ENCODE measurements at places on chromosomes 16 and 17.

GRCh38 chr17:29112771-29113295 is 67.4 kb downstream of the MYO18A start:
- no peak for DNase-seq

DNA sequence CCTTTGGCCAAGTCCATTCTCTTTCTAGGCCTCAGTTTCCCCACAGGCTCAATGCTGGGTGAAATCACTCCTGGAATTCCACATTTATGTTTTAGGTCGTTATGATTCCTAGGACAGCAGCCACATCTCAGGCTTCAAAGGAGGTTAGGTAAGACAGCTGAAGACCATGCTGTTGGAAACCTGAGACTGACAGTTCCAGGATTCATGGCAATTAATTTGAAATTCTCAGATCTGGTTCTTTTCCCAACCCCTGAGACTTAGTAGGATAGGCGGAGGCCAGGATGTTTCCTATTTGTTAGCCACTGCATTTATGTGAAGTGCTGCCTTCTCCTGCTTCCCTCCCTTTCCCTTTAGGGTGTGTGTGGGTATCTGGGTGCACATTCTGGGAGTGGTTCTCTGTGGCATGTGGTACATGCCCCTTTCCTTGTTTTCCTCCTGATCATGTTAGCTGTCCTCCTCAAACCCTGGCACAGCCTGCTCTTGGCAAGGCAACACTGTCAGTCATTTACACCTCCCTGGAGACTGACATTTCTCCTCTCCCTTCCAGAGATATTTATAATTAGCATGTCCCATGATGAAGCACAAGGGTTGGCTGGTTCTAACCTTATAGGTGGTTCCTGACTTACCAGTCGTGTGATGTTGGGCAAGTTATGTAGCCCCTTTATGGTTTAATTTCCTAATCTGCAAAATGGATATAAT is 91.4 kb upstream of the SALL1 start:
- no peak for DNase-seq

- no peak for DNase-seq
Measured at GRCh38 chr16:68833251-68833650, 10.1 kb upstream of the TANGO6 start.

DNA sequence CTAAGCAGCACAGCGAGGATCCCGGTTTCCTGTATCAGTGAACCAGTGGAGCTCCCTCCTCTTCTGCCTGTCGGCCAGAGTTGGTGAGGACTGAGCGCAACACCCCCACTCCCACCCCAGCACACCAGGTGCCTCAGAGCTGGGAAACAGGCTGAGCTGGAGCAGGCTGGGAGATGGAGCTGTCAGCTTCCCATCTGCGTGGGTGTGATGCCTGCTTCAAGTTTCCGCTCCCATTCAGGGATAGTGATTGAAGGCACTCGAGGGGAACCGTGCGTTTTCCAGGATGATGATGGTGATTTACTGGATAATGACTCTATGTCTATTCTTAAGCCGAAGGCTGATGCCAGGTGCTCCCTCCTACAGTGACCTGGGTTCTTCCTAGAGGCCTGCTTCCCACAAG is 144.5 kb downstream of the TMEM132E start:
- no peak for DNase-seq

DNA sequence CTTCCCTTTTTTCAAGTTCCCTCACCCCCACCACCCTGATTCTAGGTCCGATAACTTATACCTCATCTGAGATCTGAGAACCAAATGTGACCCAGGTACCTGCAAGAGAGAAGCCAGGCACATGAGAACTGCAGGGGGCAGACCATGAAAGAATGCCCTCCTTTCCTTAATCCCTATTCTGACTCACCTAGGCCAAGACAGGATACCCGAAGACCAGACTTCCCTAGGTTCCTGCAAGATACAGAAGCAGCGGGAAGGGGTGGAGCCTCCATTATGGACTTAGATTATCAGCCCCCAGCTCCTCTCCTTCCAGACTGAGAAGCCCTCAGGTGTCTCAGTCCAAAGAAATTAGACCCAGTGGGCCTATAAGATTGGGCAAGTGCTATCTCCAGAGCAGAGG is 2.1 kb downstream of the KCNAB3 start:
- DNase-seq: no peak

GRCh38 chr16:87618216-87618615 is 15.9 kb downstream of the JPH3 start:
- DNase-seq: no peak

DNA sequence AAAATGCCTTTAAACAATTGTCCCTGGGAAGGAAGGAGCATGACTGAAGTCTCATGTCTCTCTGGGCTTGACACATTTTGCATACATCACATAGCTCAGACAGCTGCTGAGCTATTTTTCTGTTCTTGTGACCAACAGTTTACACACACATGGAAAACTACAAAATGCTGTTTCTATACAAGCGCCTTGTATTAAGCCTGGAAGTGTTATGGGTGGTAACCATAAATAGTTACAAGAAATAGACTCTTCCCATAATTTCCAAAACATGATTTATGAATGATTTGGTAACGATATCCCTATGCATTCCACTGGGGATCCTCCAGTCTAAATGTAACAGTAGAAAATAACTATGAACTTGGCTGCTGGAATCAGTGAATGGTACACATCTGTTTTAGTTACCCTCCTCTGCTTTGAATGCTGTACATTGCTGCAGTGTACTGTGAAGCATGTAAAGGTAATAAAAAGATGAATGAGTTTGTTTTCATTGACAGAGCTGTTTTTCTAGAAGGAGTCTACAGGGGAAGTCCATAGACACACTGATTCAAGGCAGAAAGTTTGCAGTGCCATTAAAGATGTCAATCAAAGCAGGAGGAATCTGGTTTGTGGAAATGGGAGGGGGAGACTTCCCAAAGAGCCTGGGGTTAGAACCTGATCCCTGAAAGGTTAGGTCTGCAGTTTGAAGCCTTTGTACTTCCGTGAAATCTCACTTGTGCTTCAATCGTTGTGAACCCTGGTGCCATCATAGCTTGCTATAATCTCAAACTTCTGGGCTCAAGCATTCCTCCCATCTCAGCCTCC is 5.0 kb downstream of the ACSF2 start:
- no peak for DNase-seq

All from activated T-cell treated with anti-CD3 and anti-CD28 coated beads for 4 hours (primary cell).